Effector CD8-positive, alpha-beta T cell (primary cell): ENCODE measurements at places on chromosomes 13 and 19.
A peak's percentile ranks its signal among the peaks of the same experiment; 100 is the strongest.

GRCh38 chr13:41547251-41548000 lies 90.1 kb downstream of the RGCC start:
- no peak for DNase-seq

DNA sequence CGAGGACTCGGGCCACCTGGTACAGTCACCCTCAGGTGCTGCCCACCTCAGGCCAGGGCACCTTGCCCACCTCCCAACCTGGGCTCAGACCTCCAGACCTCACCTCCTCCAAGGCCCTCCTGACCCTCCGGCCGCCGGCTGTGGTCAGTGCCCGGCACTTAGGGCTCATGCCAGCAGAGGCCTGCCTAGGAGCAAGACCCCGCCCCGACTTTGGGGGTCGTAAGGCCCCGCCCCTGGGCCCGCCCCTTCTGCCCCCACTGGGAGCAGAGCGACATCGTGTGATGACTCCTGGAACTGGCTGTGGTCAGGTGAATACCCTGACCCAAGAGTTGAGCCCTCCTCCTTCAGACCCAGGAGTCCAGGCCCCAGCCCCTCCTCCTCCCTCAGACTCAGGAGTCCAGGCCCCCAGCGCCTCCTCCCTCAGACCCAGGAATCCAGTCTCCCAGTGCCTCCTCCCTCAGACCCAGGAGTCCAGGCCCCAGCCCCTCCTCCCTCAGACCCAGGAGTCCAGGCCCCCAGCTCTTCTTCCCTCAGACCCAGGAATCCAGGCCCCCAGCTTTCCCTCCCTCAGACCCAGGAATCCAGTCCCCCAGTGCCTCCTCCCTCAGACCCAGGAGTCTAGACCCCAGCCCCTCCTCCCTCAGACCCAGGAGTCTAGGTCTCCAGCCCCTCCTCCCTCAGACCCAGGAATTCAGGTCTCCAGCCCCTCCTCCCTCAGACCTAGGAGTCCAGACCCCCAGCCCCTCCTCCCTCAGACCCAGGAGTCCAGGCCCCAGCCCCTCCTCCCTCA lies at the start of gene SBK2:
SBK2 (minus strand) TSS at position 183 of the 790 bp plus-strand sequence. CDS start 839 bp downstream, outside the sequence.
- DNase-seq: no peak

- peak; percentile 2 for DNase-seq
These were observed 37.6 kb downstream of the SOX21 start for GRCh38 chr13:94674609-94675348.

GRCh38 chr13:44382635-44383145 lies 9.1 kb downstream of the SERP2 start:
- DNase-seq: no peak

DNA sequence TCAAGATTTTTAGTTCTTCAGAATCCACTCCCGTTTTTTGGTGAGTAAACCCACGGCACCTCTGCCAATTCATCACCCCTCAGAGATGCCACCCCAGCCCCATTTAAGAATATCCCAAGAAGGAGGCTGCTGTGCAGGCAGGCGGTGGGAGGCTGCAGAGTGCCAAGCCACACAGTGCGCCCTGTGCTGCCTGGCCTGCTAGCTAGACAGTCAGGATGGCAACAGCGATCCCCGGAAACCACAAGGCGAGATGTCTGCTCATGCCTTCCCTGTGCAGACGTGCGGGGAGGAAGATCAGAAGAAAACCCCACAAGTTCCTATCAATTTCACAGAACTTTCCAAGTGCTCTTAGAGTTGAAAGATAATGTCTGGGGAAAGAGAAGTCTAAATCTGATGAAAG lies 64.8 kb upstream of the GPR183 start:
- peak; percentile 37 for DNase-seq

GRCh38 chr13:99469041-99469440 lies 32.2 kb upstream of the TM9SF2 start:
- no peak for DNase-seq

GRCh38 chr13:87783366-87783765 lies 112.2 kb downstream of the SLITRK5 start:
- no peak for DNase-seq

DNA sequence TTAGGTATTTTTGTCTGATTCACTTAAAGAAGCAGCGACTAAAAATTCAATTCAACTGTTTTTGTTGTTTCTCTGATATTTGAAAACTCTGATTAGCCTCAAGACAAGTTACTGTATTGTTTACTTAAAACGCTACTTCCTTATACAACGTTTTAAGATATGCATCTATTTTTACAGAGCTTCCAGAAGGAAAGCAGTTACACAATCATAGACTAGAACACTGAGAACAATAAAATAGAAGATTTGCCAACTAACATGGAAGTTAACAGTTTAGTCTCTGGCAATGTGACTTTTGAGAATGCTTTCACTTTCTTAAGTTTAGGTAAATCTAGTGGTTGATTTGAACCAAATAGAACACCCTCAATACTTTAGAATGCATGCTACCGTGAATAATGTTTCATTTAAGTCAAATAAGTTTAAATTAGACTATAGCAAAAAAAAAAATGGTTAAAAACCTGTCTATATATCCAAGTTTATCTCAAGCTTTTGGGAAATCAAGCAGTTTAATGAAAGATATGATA lies 614.8 kb downstream of the DACH1 start:
- DNase-seq: no peak

DNA sequence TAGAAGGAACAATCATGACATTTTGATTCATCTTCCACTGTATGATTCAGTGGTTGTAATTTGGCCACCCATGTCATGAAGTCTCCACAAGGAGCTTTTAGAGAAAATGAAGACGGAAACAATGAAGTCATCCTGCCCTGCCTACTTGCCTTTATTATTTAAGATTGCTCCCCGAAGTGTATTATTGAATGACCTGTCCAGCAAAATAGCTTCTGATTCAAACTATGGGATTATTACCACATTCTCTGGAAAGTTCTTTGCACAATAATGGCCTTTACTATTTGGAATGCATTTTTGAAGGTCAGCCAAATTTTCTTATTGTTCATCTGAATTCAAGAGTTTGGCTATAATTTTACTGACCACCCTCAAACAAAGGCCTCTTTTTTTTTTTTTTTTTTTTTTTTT lies 77.8 kb upstream of the RFC3 start:
- no peak for DNase-seq

- DNase-seq: no peak
These were observed 88.6 kb upstream of the FARP1 start for GRCh38 chr13:98054301-98054700.

GRCh38 chr13:30687601-30688000 lies 47.7 kb upstream of the ALOX5AP start:
- DNase-seq: no peak

DNA sequence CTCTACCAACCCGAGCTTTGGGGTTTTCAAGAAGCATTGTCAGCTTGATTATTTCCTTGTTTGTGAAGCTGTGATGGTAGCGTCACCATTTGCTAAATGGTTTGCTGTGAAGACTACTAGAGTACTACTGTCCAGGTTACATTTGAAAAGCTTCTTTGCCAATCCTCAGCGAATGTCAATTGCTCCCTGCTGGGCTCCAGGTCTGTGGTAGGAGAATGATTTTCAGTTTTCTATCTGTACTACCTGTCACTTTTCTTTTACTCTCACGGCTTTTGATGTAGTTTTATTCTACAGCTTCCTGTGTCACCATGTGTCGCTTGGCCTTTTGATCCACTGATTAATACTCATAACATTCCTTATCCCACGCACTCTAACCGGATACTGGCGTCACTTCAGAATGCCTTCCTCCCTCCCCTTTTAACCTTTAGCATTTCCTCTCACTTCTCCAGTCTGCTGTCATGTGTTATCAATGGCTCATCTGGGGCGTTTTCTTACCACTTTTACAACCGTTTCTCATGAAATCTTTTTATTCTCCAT lies 7.5 kb upstream of the GPR183 start:
- peak; percentile 19 for DNase-seq

DNA sequence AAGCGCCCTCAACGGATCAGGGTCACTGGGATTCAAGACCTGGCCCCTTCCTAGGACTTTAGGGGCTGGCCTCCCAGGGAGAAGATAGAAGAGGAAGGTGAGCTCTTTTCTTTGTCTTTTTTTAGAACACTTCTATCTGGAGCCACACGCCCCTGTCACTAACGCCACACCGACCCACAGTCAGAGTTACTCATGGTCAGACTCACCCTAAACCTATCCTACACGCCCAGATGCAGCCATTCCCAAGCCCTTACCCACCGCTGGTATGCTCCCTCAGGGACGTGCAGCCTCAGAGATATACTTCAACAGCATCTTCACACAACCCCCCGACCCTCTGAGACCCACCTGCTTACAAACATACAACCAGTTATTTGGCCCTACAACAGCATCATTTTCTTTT lies 29.9 kb upstream of the MUC16 start:
- no peak for DNase-seq

- no peak for DNase-seq
These were observed 24.6 kb downstream of the MPHOSPH8 start for GRCh38 chr13:19657872-19658591.

- DNase-seq: no peak
These were observed 203.8 kb upstream of the SOX1 start for GRCh38 chr13:111862836-111863815.

DNA sequence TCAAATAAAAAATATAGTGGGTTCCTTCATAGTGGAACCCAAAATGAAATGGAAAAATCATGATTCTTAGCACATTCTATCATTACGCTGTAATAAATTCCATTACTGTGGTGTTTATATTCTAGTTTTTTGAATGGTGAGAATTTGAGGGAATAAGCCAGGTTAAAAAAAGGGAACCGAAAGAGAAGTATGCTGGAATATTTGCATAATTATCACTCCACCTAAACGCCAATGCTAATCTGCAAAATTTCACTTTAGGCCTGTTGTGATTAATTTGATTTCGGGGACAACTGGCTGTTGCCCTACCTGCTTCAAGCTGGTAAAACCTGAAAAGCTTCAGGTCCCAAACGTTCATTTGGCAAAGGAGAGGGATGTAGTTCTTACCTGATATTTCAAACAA lies 32.1 kb upstream of the SCEL start:
- DNase-seq: no peak

- DNase-seq: no peak
These were observed 566 bp upstream of the CCDC97 start for GRCh38 chr19:41309180-41310032.

DNA sequence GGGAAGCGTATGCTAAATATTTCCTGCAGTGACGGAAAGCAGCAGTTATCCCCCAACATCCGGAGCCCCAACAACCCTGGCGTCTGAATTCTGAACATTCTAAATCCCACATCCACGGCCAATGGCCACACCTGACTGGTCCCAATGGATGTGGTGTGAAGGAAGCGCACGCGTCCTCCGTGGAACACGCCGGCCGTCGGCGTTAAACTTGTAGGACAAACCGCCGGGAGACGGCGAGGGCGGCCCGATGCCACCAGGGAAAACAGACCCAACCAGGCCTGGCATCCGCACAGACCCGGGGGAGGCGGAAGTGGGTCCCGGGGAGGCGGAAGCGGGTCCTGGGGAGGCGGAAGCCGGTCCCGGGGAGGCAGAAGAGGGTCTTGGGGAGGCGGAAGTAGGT lies 3.2 kb downstream of the SHC2 start:
- no peak for DNase-seq

GRCh38 chr13:24178847-24179485 lies 18.4 kb downstream of the SPATA13 start:
- no peak for DNase-seq

DNA sequence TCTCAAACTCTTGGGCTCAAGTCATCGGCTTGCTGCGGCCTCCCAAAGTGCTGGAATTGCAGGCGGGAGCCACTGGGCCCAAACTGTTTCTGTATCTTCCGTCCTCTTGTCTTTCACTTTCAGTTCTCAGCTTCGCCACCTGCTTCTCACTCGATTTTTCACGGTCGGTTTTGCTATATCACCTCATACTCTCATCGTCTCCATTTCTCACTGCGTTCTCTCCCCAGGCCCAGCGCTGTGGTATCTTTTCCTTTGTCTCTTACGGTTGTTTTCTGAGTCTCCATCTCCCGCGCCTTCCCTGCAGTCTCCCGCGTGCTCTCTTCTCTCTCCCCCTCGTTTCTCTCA lies 14.9 kb downstream of the SSC5D start:
- DNase-seq: no peak

DNA sequence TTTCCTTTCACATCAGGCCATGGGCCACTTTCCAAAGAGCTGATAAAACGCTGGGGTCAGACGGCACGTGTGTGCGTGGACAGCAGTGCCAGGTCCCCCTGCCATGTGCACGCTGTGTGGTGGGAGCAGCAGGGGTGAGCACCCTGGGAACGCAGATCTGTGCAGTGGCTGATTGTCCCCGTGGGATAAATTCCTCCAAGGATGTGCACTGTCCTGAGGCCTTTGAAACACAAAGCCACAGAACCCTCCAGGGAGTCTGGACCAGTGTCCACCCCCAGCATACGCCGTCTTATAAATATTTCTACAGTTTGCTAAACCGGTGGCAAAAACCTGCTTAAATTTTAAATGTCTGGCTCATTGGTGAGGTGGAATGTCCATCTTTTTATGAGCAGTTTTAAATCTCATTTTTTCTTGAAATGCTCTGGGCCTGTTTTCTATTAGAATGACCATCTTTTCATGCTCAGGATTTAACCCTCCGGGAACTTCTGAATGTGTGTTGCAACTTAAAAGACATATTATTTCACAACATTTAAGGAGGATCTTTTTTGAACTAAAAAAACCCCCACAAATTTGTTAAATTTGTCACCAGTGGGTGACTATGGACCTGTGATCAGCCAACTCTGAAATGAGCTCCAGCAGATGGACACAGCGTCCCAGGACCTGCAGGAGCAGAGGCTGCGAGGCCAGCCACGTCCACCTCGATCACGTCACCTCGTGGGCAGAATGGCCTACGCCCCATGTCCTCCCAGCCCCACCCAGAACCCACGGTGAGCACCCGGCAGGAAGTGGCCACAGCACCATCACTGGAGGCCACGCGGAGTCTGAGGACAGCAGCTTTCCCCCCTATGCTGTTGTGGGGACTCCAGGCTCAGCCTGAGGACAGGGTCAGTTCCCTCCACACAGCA lies 68.6 kb downstream of the RASA3 start:
- no peak for DNase-seq

- no peak for DNase-seq
These were observed 993 bp downstream of the RGL3 start for GRCh38 chr19:11418094-11418548.

DNA sequence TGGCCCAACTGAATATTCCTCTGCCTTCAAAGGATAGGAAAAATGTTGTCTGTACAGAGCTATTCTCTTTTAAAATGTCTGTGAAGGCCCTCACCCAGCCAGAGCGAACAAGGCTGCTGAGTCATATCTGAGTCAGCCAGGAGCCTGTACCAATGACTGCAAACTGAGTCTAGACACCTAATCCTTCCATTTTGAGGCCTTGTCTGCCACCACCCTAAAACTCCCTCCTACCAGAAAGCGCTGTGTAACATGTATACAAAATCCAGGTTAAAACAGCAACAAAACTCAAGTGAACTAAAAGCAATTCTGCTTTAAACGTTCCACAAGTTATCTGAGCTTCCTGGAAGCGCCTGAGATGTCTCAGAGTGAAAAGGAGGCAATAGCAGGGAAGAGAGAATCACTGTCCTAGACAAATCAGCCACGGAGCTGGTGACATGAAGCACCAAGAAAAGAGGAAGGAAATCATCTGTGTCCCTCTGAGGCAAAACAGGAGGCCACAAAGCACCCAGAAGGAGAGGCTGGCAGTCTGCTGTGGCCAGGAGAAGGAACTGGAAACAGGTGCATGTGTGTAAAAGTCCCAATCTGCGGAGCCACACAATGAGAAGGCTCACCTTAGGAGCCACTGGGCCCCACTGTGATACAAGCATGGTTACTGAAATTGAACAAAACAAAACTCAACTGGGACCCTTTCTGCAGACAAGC lies 10.2 kb downstream of the DHRS12 start:
- DNase-seq: no peak

- DNase-seq: no peak
These were observed 35.5 kb upstream of the TMEM255B start for GRCh38 chr13:113723410-113724015.
